A549 treated with GW870086 at 1 μM for 4 hours (cell line): ENCODE measurements at places on chromosomes 12 and 14. TPM values are rescaled to one million over a fixed set of nuclear protein-coding genes. Genes with fewer than 3 reads are reported as not detected.

SLC10A1 gene
- total RNA-seq = not detected in 5 replicates

KCNH3 gene
- total RNA-seq = 1.2 to 3.2 TPM (median 2.8 TPM) in 5 replicates

GALNT6 gene
- total RNA-seq = 2.8 to 3.7 TPM (median 3.4 TPM) in 5 replicates

FOXA1 gene
- 5.8 to 9.1 TPM (median 8.0 TPM) in 5 replicates for total RNA-seq

SMCO2 gene
- 0.12 TPM in 1 of 5 replicates, not detected in the others for total RNA-seq

TTC7B gene
- 15.1 to 22.7 TPM (median 20.9 TPM) in 5 replicates for total RNA-seq

SLC6A15 gene
- 3.7 to 4.9 TPM (median 4.7 TPM) in 5 replicates for total RNA-seq

ATL1 gene
- 5.1 to 6.2 TPM (median 5.6 TPM) in 5 replicates for total RNA-seq

ZNF385A gene
- total RNA-seq = 16.3 to 23.1 TPM (median 22.3 TPM) in 5 replicates

PLBD1 gene
- total RNA-seq = 3.8 to 6.3 TPM (median 5.6 TPM) in 5 replicates

TBX5 gene
- total RNA-seq = not detected in 5 replicates

B4GALNT3 gene
- total RNA-seq = 0.54 to 1.1 TPM (median 0.59 TPM) in 5 replicates

DPF3 gene
- 0.05 to 0.30 TPM (median 0.15 TPM) in 4 of 5 replicates, not detected in the other for total RNA-seq
